ENCODE measurements at places on chromosomes 16 and 17. TPM values are rescaled to one million over a fixed set of nuclear protein-coding genes. Genes with fewer than 3 reads are reported as not detected.

The ZNF205 gene
- total RNA-seq: 14.2 TPM

The CCL7 gene
- not detected for total RNA-seq

The TBC1D3E gene
- not detected for total RNA-seq

The TEKT3 gene
- not detected for total RNA-seq

The CHST5 gene
- total RNA-seq: not detected

DNA sequence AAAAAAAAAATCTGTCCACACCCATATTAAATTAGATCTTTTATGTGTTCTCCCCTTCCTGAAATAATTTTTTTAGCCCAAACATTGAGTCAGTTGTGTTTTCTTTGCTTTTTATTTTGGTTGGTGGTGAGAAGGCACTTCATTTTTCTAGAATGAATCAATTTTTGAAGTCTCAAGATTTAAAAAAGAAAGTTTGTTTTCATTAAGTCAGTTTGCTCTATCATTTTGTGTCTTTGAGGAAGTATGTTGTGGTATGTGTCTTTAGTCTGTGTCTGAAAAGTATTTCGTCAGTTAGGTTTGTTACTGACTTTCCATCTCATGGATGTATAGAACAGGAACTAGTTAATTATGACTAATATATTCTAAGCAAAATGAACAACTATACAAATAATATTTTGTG is 3.8 kb downstream of the IGF2BP1 start:
- no peak for DNase-seq

GRCh38 chr17:30819971-30820705 is 4.4 kb downstream of the CRLF3 start:
- no peak for DNase-seq

GRCh38 chr16:73891129-73891542 is 405.5 kb upstream of the PSMD7 start:
- no peak for DNase-seq

- DNase-seq: no peak
These were observed 114.1 kb downstream of the NOG start for GRCh38 chr17:56707312-56708219.

GRCh38 chr16:31488468-31489297 is 5.8 kb downstream of the SLC5A2 start:
- DNase-seq: no peak

- DNase-seq: no peak
These were observed 12.3 kb downstream of the DNAH2 start for GRCh38 chr17:7729816-7730215.
